ENCODE measurements at places on chromosomes 3 and 15.

DNA sequence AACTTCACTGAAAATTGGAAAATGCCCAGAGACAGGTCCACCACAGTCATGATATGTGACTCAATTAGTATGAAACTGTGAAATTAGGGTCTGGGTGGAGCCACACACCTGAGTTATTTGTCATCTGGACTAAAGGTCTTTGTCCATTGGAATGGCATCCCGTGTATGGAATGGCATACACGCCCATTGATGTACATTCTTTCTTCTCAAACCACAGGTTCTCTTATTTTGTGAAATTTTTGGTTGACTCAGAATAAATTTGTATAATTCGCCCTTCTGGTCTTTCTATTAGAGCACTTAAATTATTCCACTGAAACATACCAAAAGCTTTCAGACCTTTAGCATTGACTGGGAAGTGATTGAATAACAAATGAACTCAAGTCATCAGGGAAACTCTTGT is 66.8 kb upstream of the UBE2E1 start:
- no peak overlapping the region for H3K4me3 ChIP-seq
- no peak overlapping the region for H3K27ac ChIP-seq
- H3K4me1 ChIP-seq, result no peaks in the 10 kb centered on the region
- no peak for DNase-seq
- no peaks in the 10 kb centered on the region for H3K27me3 ChIP-seq

- no peak overlapping the region for H3K4me3 ChIP-seq
- H3K36me3 ChIP-seq, result no peaks in the 10 kb centered on the region
- H3K4me1 ChIP-seq, result peaks cover 30% of the 10 kb centered on the region
- no peaks in the 10 kb centered on the region for H3K27me3 ChIP-seq
Observed at GRCh38 chr15:27092390-27092789, 121.4 kb downstream of the GABRG3 start.

DNA sequence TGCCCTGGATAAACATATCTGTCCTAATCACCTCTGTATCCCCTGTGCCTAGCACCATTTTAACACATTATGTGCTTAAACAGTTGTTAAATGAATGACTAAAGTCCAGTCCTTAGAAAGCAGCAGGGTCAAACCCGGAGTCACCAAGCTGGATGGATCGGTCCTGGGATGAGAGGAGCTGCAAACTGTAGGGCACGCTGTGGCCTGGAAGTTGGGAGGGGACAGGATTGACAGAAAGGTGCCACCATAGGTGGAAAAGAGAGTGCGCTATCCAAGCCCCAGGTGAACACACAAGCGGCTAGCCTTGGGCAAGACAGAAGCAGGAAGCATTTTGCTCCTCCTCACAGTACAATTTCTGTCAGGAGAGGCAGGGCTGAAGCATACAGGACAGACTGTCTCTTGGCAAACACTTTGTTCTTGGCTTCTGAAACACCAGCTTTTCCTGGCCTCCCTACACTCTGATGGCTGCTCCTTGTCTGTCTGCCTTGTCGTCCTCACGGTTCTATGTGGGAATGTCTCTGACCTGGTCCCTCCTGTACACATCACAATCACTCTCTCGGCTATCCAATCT is 48.4 kb upstream of the KY start:
- H3K27me3 ChIP-seq, result no peaks in the 10 kb centered on the region
- H3K36me3 ChIP-seq, result no peaks in the 10 kb centered on the region
- DNase-seq, result no peak
- peak overlapping the region; percentile 32 for H3K27ac ChIP-seq

GRCh38 chr3:152071924-152072323 is 196.8 kb upstream of the MBNL1 start:
- peaks cover 10% of the 10 kb centered on the region for H3K4me1 ChIP-seq
- H3K4me3 ChIP-seq, result no peak overlapping the region
- no peak for DNase-seq
- H3K27ac ChIP-seq, result no peak overlapping the region

DNA sequence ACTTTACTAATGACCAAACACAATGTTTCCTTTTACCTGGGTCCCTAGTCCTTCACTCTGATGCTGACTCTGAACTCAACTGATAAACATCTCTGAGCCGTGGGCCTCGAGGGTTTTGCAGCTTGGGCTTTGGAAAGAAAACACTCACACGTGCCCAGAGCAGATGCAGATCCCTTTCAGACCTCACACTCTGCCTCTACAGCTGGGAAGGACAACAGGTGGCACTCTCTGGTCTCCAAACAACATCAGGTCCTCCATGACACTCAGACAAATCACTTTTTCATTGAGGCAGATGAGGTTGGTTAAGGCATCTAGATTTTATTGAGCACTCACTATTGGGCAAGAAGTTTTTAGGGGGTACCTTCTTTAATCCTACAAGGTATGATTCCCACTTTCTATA is 64.7 kb upstream of the NTRK3 start:
- H3K27ac ChIP-seq, result no peak overlapping the region
- H3K36me3 ChIP-seq, result no peaks in the 10 kb centered on the region
- no peaks in the 10 kb centered on the region for H3K4me1 ChIP-seq
- no peak overlapping the region for H3K4me3 ChIP-seq
- peaks cover 9% of the 10 kb centered on the region for H3K27me3 ChIP-seq

DNA sequence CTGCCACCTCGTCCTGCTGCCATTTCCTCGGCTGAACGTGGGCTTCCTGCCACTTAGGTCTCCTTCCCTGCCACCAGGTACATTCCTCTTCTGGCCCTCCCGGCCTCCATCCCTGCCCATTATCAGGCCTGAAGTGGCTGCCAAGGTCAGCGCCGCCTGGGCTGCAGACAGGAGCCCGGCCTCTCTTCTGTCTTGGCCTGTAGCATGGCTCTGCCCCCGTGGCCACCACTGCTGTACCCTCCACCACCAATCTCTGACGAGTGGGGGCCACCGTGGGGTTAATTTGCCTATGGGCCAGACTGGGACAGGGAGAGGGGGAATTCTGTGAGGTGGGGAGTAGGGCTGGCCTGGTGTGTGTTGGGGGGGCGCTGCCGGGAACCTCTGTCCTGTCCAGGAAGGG is 2.0 kb upstream of the BAHD1 start:
- H3K36me3 ChIP-seq, result no peaks in the 10 kb centered on the region
- no peak for DNase-seq
- peaks cover 33% of the 10 kb centered on the region for H3K27me3 ChIP-seq
- H3K4me3 ChIP-seq, result no peak overlapping the region

GRCh38 chr15:24966364-24967103 is 11.7 kb downstream of the SNRPN start:
- H3K4me1 ChIP-seq, result no peaks in the 10 kb centered on the region
- DNase-seq, result no peak
- H3K27me3 ChIP-seq, result no peaks in the 10 kb centered on the region

- no peak overlapping the region for H3K27ac ChIP-seq
- H3K27me3 ChIP-seq, result no peaks in the 10 kb centered on the region
- H3K4me1 ChIP-seq, result no peaks in the 10 kb centered on the region
- H3K36me3 ChIP-seq, result no peaks in the 10 kb centered on the region
- H3K4me3 ChIP-seq, result no peak overlapping the region
Observed at GRCh38 chr3:178795349-178795748, 259.1 kb downstream of the KCNMB2 start.

DNA sequence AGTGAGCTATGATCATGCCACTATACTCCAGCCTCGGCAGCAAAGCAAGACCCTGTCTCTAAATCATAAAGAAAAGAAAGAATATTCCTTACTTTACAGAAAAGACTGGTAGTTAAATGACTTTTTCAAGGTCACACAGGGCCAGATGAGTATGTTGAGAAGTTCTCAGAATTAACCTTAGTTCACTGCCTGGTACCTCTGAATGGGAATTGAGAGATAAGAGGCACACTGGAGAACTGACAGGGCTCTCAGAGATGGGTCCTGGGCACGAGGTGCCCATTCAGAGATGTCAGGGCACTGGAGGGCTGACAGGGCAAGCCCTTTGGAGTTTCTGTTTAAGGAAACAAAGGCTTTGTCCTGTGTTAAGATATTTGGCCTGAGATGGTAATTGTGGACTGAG is 157.7 kb downstream of the PDE8A start:
- DNase-seq, result no peak
- H3K27me3 ChIP-seq, result no peaks in the 10 kb centered on the region
- H3K4me1 ChIP-seq, result peaks cover 7% of the 10 kb centered on the region
- no peak overlapping the region for H3K27ac ChIP-seq
- H3K4me3 ChIP-seq, result no peak overlapping the region

- peak overlapping the region; percentile 58 for H3K27ac ChIP-seq
- no peaks in the 10 kb centered on the region for H3K27me3 ChIP-seq
- H3K4me1 ChIP-seq, result peaks cover 20% of the 10 kb centered on the region
- no peak overlapping the region for H3K4me3 ChIP-seq
Observed at GRCh38 chr3:45218578-45219390, 7.3 kb downstream of the TMEM158 start.

GRCh38 chr3:12593473-12593872 is 36.6 kb downstream of the MKRN2 start:
- no peak overlapping the region for H3K4me3 ChIP-seq
- no peaks in the 10 kb centered on the region for H3K4me1 ChIP-seq
- no peak overlapping the region for H3K27ac ChIP-seq
- H3K36me3 ChIP-seq, result peaks cover 53% of the 10 kb centered on the region

DNA sequence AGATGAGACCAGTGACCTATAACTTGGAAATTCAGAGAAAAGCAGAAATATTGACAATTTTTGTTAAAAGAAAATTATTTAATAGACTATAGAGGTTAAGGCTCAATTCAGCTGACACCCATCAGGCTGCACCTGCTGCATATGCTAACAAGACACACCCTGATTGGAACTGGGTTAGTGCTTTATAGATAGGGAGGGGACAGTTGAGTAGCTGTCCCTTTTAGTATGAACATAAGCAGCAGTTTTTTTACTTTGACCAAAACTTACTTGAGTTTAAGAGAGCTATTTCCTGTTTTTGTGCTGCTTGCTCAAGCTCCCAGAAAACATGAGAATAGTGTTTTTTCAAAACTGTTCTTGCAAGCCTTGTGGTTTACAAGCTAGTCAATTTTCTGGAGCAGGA is 292.6 kb downstream of the LRRC3B start:
- no peaks in the 10 kb centered on the region for H3K4me1 ChIP-seq
- H3K4me3 ChIP-seq, result no peak overlapping the region
- no peak overlapping the region for H3K27ac ChIP-seq

GRCh38 chr3:73658227-73658626 is 33.5 kb upstream of the PDZRN3 start:
- peak overlapping the region; percentile 61 for H3K27ac ChIP-seq
- H3K36me3 ChIP-seq, result no peaks in the 10 kb centered on the region
- no peak for DNase-seq

GRCh38 chr3:66031102-66031698 is 7.5 kb downstream of the MAGI1 start:
- no peak overlapping the region for H3K4me3 ChIP-seq
- DNase-seq, result no peak
- H3K27ac ChIP-seq, result no peak overlapping the region
- H3K27me3 ChIP-seq, result no peaks in the 10 kb centered on the region
- H3K4me1 ChIP-seq, result no peaks in the 10 kb centered on the region
- H3K36me3 ChIP-seq, result no peaks in the 10 kb centered on the region

DNA sequence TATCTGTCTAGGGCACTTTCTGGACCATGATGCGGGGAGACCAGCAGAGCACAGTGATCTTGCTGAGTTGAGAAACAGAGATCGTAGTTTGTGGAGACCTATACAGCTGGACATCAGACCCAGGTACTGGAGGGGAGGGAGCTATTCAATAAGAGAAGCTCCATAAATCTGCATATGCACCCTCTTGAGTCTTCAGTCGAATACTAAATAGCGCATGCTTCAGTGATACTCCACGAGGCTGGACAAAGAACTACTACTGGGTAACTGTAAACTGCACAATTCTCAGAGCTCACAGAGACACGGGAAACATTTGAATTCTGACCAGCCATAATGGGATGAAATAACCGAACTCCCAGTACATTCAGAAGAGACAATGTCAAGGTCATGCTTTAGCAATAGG is 49.7 kb downstream of the MINAR1 start:
- H3K27me3 ChIP-seq, result no peaks in the 10 kb centered on the region
- no peaks in the 10 kb centered on the region for H3K36me3 ChIP-seq
- H3K27ac ChIP-seq, result no peak overlapping the region
- DNase-seq, result no peak
- no peaks in the 10 kb centered on the region for H3K4me1 ChIP-seq

DNA sequence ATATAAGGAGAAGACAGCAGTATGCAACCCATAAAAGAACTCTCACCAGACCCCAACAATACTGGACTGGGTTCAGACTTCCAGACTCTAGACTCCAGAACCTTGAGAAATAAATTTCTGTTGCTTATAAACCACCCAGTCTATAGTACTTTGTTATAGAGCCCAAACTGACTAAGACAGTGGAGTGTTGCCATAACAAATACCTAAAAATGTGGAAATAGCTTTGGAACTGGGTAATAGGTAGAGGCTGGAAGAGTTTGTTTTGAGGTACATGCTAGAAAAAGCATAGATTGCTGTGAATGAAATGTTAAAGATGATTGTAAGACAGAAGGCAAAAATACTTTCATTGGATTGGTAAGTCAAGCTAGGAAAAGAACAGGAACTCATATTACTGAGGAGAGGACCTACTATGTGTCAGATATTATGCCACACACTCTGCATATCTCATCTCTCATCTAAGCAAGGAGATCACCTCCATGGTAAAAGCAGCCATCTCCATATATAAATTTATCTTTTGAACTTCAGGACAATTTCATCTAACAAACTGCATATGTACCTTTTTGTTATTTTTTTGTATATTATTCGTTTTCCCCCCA is 67.4 kb upstream of the FNDC3B start:
- DNase-seq, result no peak
- no peak overlapping the region for H3K27ac ChIP-seq
- H3K36me3 ChIP-seq, result no peaks in the 10 kb centered on the region

DNA sequence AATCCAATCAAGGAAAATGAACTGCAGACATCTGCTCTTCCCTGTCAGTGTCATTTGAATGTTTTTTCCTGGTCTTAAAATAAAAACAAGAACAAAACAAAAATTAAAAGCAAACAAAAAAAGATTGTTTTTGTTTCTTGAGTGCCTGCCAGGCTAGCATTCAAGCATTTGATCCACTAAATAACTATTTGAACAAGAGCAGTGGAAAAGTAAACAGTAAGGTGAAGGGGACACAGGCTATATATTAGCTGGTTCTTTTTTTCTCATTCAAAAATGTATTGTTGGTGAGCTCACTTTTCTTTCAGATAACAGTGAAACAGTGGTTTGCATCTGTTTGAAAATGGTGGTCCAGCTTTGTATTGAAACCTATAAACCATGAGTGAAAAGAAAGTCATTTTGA is 586.9 kb upstream of the SGO1 start:
- H3K4me3 ChIP-seq, result no peak overlapping the region
- no peaks in the 10 kb centered on the region for H3K27me3 ChIP-seq
- no peaks in the 10 kb centered on the region for H3K4me1 ChIP-seq
- no peak for DNase-seq

DNA sequence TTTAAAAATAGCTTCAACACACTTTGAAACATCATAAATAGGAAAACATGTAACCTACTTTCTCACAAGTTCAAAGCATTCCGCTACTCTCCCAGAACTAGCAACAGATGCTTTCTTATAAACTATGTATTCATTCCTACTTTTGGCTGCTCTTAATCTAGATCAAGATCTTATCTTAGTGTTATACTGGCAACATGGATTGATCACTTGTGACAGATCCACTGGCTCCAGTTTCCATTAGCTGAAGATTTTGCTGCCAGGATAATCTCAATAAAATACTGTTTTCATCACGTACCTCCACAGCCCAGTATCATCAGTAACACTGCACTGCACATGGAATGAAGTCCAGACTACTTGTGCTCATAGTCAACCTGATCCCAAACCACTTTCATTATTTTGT is 491.7 kb upstream of the AGTR1 start:
- no peaks in the 10 kb centered on the region for H3K4me1 ChIP-seq
- no peak overlapping the region for H3K27ac ChIP-seq
- DNase-seq, result no peak
- H3K4me3 ChIP-seq, result no peak overlapping the region
